ENCODE measurements at places on chromosomes 2 and 18.

- DNase-seq: no peak
Measured at GRCh38 chr2:190444976-190445375, 36.8 kb downstream of the MFSD6 start.

GRCh38 chr2:134131681-134132489, 122.0 kb upstream of the MGAT5 start:
- no peak for DNase-seq

GRCh38 chr2:102620332-102620731, 979 bp downstream of the SLC9A2 start:
- no peak for DNase-seq

- no peak for DNase-seq
Measured at GRCh38 chr2:15271276-15271675, 289.9 kb downstream of the NBAS start.

- DNase-seq: no peak
Measured at GRCh38 chr18:80200171-80200931, 47.0 kb downstream of the PARD6G start.

DNA sequence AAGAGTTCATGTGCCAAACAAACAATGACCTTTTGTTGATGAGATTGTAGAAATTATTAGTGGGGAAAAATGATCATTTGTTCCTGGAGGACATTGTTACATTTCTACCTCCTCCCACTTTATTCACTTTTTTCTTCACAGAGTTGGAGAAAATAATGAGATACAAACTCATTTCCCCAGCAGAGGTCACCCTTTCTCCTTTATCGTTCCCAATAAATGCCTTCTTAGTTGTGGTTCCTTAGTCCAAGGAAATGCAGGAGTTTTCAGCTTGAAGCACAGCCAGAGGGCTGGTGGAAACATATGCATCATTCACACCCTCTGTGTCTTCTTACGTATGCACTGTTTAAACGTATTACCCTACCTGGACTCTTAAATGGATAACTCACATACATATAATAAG, 108.8 kb downstream of the SLC4A3 start:
- DNase-seq: no peak

- DNase-seq: no peak
Measured at GRCh38 chr2:10655499-10656225, 34.1 kb downstream of the NOL10 start.

- DNase-seq: no peak
Measured at GRCh38 chr2:16671760-16672159, 6.1 kb upstream of the CYRIA start.

DNA sequence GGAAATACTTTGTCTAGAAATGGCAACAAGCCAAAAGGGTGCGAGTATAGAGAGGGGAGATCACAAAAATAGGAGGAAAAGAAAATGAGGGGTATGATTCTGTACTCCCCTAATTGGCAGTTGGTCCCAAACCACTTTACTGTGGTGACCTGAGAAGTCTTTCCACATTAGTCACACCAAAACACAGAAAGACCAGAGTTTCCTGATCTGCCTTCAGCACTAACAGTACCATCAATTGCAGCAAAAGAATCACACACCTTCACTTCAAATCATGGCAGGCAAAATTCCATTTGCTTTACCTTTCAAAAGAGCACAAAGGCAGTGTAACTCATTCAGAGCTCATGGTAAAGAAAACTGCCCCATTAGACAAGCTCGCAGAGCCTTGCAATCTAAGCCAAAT, 86.8 kb downstream of the ALK start:
- DNase-seq: no peak

GRCh38 chr2:152407806-152408205, 72.8 kb downstream of the FMNL2 start:
- no peak for DNase-seq

- no peak for DNase-seq
Measured at GRCh38 chr2:10400568-10400977, 47.6 kb downstream of the ODC1 start.

GRCh38 chr18:11826836-11827235, 24.4 kb upstream of the CHMP1B start:
- DNase-seq: no peak

GRCh38 chr2:84527137-84528129, 11.1 kb downstream of the DNAH6 start:
- no peak for DNase-seq

DNA sequence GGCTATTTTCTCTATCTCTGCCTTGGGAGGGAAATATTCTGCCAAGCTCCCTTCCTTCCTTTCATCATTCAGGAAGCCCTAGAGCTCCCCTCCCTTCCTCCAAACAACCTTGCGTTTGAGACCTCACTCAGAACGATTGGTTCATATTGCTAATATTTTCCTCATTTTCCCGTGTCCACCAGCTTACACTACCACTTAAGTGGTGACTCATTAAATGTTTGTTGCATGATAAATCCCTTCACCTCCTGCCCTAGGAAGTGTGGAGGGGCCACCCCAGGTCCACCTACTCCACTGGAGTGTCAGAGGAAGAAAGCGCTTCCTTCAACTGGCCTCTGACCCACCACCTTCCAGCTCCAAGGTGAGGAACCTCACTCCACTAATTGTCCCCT, 2.3 kb upstream of the LPIN2 start:
- peak; percentile 73 for DNase-seq

GRCh38 chr2:12014088-12014960, 267.9 kb downstream of the LPIN1 start:
- peak; percentile 92 for DNase-seq

GRCh38 chr2:119157850-119158511, 570 bp downstream of the C1QL2 start:
- no peak for DNase-seq

DNA sequence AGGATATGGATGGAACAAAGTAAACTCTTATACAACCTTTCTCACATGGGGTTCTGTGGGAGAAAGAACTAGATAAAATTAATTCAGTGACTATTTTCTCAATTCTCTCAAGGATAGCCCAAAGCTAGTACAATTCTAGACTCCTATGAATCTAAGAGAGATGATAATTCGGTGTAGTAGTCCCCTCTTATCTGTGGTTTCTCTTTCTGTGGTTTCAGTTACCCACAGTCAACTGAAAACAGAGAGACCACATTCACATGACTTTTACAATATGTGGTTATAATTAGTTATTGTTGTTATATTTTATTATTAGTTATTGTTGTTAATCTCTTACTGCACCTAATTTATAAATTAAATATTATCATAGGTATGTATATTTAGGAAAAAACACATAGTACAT, 53.5 kb upstream of the C2orf15 start:
- no peak for DNase-seq

Data from retinal pigment epithelial cell (primary cell).